CD4-positive, CD25-positive, alpha-beta regulatory T cell (primary cell): ENCODE measurements at places on chromosomes 2 and 18. TPM values are rescaled to one million over a fixed set of nuclear protein-coding genes. Genes with fewer than 3 reads are reported as not detected.

DNA sequence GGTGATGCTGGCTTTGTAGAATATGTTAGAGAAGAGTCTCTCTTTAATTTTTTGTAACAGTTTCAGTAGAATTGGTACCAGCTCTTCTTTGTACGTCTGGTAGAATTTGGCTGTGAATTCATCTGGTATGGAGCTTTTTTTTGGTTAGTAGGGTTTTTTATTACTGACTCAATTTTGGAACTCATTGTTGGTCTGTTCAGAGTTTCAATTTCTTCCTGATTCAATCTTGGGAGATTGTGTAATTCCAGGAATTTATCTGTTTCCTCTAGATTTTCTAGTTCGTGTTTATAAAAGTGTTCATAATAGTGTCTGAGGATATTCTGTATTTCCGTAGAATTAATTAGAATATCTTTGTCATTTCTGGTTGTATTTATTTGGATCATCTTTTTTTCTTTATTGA lies 943.5 kb downstream of the TRIB2 start:
- no peaks in the 10 kb centered on the region for H3K27me3 ChIP-seq
- no peaks in the 10 kb centered on the region for H3K4me1 ChIP-seq
- H3K36me3 ChIP-seq, result no peaks in the 10 kb centered on the region
- H3K4me3 ChIP-seq, result no peak overlapping the region
- H3K27ac ChIP-seq, result no peak overlapping the region

GRCh38 chr2:161131804-161132203 lies 28.4 kb upstream of the TANK start:
- peaks cover 16% of the 10 kb centered on the region for H3K4me1 ChIP-seq
- no peaks in the 10 kb centered on the region for H3K27me3 ChIP-seq
- DNase-seq, result no peak
- H3K27ac ChIP-seq, result no peak overlapping the region
- no peaks in the 10 kb centered on the region for H3K36me3 ChIP-seq

DNA sequence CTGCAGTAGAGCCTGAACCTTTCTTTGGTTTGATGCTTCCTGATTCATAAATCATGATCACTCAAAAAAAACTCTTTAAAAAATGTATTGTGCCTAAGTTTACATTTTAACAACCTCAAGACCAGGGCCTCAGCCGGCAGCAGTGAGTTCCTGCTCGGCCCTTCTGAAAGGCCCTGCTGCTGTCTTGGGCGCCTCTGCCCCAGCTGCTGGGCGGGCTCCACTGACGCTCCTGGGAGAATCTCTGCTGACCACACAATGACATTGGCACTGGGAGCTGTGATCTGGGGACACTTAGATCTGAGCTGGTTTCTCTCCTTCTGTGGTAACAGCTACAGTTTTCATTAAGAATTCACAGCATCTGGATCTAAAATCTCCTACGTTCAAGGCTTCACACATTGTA lies 25.7 kb downstream of the TPO start:
- no peaks in the 10 kb centered on the region for H3K36me3 ChIP-seq
- no peak overlapping the region for H3K27ac ChIP-seq
- H3K4me1 ChIP-seq, result no peaks in the 10 kb centered on the region
- no peak for DNase-seq

GRCh38 chr18:44761812-44762211 lies 81.1 kb downstream of the SETBP1 start:
- no peaks in the 10 kb centered on the region for H3K36me3 ChIP-seq
- no peak overlapping the region for H3K4me3 ChIP-seq
- H3K4me1 ChIP-seq, result peaks cover 18% of the 10 kb centered on the region

- no peaks in the 10 kb centered on the region for H3K36me3 ChIP-seq
- H3K4me1 ChIP-seq, result no peaks in the 10 kb centered on the region
- no peak overlapping the region for H3K4me3 ChIP-seq
- DNase-seq, result no peak
- no peaks in the 10 kb centered on the region for H3K27me3 ChIP-seq
Measured at GRCh38 chr18:8084160-8084559, 517.0 kb downstream of the PTPRM start.

DNA sequence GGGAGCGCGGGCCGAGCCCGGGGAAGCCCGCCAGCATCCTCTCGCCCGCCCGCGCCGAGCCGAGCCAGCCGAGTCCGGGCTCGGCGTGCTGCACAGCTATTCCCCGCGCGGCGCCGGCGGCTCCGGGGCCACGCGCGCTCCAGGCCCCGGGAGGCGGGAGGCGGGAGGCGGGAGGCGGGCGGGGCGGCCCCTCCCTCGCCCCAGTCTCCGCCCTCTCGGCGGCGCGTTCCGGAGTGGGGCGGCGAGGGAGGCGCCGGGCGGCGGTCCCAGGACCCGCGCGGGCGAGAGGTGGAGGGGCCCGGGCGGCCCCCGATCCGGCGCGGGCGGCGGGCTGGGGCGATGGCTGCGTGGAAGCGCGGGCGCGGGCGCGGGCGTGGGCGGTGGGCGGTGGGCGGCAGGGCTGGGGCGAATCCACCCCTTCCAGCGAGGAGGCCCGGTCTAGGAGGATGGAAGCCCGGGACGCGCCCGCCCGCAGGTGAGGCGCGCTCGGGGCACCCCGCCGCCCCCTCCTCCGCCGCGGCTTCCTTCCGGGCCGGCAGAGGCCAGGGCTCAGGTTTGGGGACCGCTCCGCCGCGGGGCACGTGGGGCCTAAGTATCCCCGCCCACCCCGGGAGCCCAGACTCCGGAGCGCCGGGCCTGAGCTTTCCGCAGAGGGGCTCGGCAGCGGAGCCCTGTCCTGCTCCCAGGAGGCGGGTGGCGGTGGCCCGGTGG lies at the start of gene ADCY3:
ADCY3 (minus strand) TSS at position 140 of the 711 bp plus-strand sequence. CDS start 1,250 bp downstream, outside the sequence.
- H3K27me3 ChIP-seq, result no peaks in the 10 kb centered on the region
- H3K27ac ChIP-seq, result peak within 1 kb of the TSS; percentile 55
- H3K36me3 ChIP-seq, result no peaks in the 10 kb centered on the region
- peak within 1 kb of the TSS; percentile 79 for H3K4me3 ChIP-seq
- peak; percentile 80 for DNase-seq

DNA sequence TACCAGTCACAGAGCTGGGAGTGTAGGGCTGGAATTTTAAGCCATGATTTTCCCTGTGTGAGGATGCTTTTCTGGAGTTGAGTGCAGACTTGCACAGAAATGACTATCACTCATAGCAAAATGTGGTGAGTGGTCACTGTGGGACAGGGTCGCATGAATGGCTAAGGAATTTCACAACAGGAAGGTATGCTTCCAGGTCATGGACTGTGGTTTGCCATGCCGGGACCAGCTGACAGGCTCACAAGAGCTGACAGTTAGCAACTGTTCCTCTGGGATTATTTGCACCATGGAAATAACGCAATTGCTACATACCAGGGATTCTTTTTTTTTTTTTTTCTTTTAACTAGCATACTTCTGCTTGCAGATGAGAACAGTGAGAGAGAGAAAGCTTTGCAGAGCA lies 3.8 kb upstream of the UXS1 start:
- H3K4me3 ChIP-seq, result no peak overlapping the region
- H3K27ac ChIP-seq, result no peak overlapping the region
- DNase-seq, result no peak
- H3K27me3 ChIP-seq, result no peaks in the 10 kb centered on the region
- H3K4me1 ChIP-seq, result peaks cover 14% of the 10 kb centered on the region

- no peak overlapping the region for H3K4me3 ChIP-seq
- no peak for DNase-seq
- no peaks in the 10 kb centered on the region for H3K27me3 ChIP-seq
- no peaks in the 10 kb centered on the region for H3K36me3 ChIP-seq
- no peaks in the 10 kb centered on the region for H3K4me1 ChIP-seq
- H3K27ac ChIP-seq, result no peak overlapping the region
Measured at GRCh38 chr2:227451655-227451992, 20.3 kb upstream of the AGFG1 start.

- peak overlapping the region; percentile 99 for H3K4me3 ChIP-seq
- no peaks in the 10 kb centered on the region for H3K27me3 ChIP-seq
- peak overlapping the region; percentile 82 for H3K27ac ChIP-seq
- DNase-seq, result no peak
- no peaks in the 10 kb centered on the region for H3K36me3 ChIP-seq
Measured at GRCh38 chr2:61015976-61016375, 1.5 kb upstream of the PEX13 start.

GRCh38 chr2:191020742-191021381 lies 6.9 kb upstream of the STAT1 start:
- DNase-seq, result peak; percentile 44
- H3K36me3 ChIP-seq, result no peaks in the 10 kb centered on the region
- H3K4me1 ChIP-seq, result peaks cover 60% of the 10 kb centered on the region
- H3K27ac ChIP-seq, result peak overlapping the region; percentile 95
- H3K27me3 ChIP-seq, result no peaks in the 10 kb centered on the region

- H3K4me3 ChIP-seq, result no peak overlapping the region
- H3K4me1 ChIP-seq, result no peaks in the 10 kb centered on the region
- no peak for DNase-seq
- peaks cover 12% of the 10 kb centered on the region for H3K36me3 ChIP-seq
- no peaks in the 10 kb centered on the region for H3K27me3 ChIP-seq
Measured at GRCh38 chr2:240503375-240503774, 54.4 kb downstream of the ANKMY1 start.

GRCh38 chr18:7980656-7981055 lies 413.5 kb downstream of the PTPRM start:
- H3K27ac ChIP-seq, result no peak overlapping the region
- H3K36me3 ChIP-seq, result no peaks in the 10 kb centered on the region
- no peaks in the 10 kb centered on the region for H3K4me1 ChIP-seq
- no peak overlapping the region for H3K4me3 ChIP-seq

DNA sequence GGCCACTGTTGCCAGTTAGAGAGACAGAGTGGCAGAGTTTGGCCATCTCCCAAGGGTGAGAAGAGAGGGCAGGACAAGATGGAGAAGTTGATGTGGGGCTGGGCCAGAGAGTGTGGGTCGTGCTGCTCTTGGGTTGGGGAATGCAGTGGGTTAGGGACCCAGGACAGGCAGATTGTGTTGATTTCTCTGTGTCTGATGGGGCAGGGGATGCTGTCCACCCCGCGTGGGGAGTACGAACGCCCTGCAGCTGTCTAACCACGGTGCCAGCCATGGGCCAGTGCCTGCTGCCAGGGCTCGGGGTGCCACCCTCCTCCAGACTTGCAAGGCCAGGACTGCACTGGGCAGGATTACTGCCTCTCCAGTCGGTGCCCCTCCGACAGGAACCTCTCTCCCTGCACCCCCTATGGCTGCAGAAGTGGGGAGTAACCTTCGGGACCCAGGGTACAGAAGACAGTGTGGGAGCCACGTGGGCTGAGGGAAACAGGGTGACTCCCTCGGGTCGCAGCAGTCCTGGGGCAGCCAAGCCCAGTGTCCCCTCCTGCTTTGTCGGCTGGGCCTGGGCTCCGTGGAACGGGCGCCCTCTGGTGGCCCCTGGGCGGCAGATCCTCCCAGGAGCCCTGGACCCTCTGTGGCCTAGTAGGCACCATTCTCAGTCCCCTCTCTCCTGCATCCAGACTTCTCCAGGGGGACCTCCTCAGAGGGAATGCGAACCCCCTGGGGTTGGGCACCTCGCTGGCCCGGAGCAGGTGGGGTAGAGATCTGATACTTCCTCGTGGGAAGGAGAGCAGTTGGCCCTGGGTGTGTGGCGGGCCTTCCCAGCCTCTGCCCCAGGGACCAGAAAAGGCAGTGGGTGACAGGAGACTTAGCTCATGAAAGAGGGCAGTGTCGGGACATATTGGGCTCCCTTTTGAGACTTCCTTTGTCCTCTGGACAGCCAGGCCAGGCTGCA lies 2.7 kb downstream of the GPC1 start:
- peak; percentile 33 for DNase-seq
- peaks cover 20% of the 10 kb centered on the region for H3K4me1 ChIP-seq
- H3K27me3 ChIP-seq, result peaks cover 9% of the 10 kb centered on the region
- H3K27ac ChIP-seq, result no peak overlapping the region
- H3K4me3 ChIP-seq, result no peak overlapping the region
- no peaks in the 10 kb centered on the region for H3K36me3 ChIP-seq

GRCh38 chr2:60520917-60521539 lies 32.4 kb downstream of the BCL11A start:
- no peaks in the 10 kb centered on the region for H3K36me3 ChIP-seq
- no peaks in the 10 kb centered on the region for H3K4me1 ChIP-seq
- no peaks in the 10 kb centered on the region for H3K27me3 ChIP-seq
- DNase-seq, result no peak

GRCh38 chr18:22838221-22838620 lies 94.9 kb upstream of the RBBP8 start:
- no peaks in the 10 kb centered on the region for H3K36me3 ChIP-seq
- peaks cover 4% of the 10 kb centered on the region for H3K27me3 ChIP-seq
- H3K4me3 ChIP-seq, result no peak overlapping the region

- H3K36me3 ChIP-seq, result no peaks in the 10 kb centered on the region
- peak overlapping the region; percentile 87 for H3K27ac ChIP-seq
- peak; percentile 86 for DNase-seq
- H3K4me1 ChIP-seq, result peaks cover 44% of the 10 kb centered on the region
- no peaks in the 10 kb centered on the region for H3K27me3 ChIP-seq
Measured at GRCh38 chr2:208265371-208265800, 669 bp upstream of the PIKFYVE start.

- H3K36me3 ChIP-seq, result no peaks in the 10 kb centered on the region
- no peaks in the 10 kb centered on the region for H3K4me1 ChIP-seq
- no peak overlapping the region for H3K27ac ChIP-seq
Measured at GRCh38 chr2:199862788-199863187, 11.8 kb upstream of the FTCDNL1 start.

Gene MAB21L4
- not detected for total RNA-seq

Gene ALPI
- not detected for total RNA-seq

Gene KYNU
- total RNA-seq, result not detected

Gene ACADL
- not detected for total RNA-seq

Gene FOXI3
- total RNA-seq, result not detected

Gene HOXD3
- total RNA-seq, result not detected

Gene CCDC93
- 58.9 TPM for total RNA-seq

Gene TTR
- total RNA-seq, result not detected

Gene OR6B2
- total RNA-seq, result not detected

Gene STAM2
- 13.4 TPM for total RNA-seq

Gene MBD1
- total RNA-seq, result 94.4 TPM

Gene NGEF
- not detected for total RNA-seq

Gene RTP5
- total RNA-seq, result 0.44 TPM

Gene ADD2
- total RNA-seq, result 0.67 TPM

Gene SLC11A1
- total RNA-seq, result 0.54 TPM

Gene TRABD2A
- total RNA-seq, result 48.8 TPM

Gene TUBA4A
- 245 TPM for total RNA-seq

Gene GAREM1
- 0.05 TPM for total RNA-seq

Gene SNORC
- 1.3 TPM for total RNA-seq
